NCI-H345 (cell line): ENCODE measurements at places on chromosomes 1 and 21.

DNA sequence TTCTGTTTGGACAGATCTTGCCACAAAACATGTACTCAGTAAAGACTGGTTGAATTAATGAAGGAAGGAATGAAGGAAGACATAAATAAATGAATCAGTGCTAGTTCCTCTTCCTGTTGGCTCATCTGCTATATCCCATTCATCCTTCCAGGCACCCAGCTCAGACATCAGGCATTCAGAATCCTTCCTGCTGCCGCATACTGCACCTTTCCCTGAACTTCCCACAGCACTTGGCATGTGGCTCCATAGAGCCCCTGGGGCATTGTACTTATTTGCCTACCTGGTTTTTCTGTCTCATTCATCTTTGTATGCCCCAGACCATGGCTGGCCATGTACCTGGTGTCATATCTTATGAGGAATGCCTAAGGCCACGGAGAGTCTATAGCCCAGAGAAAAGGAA is 34.4 kb upstream of the ZNF648 start:
- DNase-seq = no peak

DNA sequence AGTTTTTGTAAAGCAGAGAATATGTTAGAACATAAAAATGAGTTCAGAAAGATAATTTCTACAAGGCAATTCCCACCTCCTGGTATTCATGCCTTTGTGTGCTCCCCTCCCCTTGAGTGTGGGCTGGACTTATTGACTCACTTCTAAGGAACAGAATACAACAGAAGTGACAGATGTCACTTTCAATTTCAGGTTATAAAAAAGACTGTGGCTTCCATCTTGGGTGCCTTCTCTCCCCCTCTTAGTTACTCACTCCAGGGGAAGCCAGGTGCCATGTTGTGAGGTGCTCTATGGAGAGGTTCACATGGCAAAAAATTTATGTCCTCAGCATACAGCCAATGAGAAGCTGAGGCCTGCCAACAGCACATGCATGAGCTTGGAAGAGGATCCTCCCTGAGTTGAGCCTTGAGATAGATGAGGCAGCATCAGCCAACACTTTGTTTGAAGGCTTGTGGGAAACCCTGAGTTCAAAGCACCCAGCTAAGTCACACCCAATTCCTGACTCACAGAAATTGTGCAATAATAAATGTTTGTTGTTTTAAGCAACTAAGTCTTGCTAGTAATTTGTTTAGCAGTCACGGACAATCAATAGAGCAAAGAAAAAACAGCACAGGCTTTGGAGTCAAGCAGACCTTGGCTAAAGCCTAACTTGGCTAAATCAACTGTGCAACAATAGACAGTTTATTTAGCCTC is 73.5 kb upstream of the NGF start:
- DNase-seq = no peak

GRCh38 chr1:225500624-225501192 is 72.9 kb upstream of the LBR start:
- no peak for DNase-seq

GRCh38 chr1:230149751-230150584 is 82.9 kb downstream of the GALNT2 start:
- DNase-seq = no peak

GRCh38 chr1:114677691-114678090 is 7.8 kb upstream of the DENND2C start:
- no peak for DNase-seq

GRCh38 chr1:154824179-154825000 is 45.7 kb downstream of the KCNN3 start:
- DNase-seq = no peak

GRCh38 chr21:34091607-34092006 is 18.2 kb downstream of the MRPS6 start:
- DNase-seq = no peak

DNA sequence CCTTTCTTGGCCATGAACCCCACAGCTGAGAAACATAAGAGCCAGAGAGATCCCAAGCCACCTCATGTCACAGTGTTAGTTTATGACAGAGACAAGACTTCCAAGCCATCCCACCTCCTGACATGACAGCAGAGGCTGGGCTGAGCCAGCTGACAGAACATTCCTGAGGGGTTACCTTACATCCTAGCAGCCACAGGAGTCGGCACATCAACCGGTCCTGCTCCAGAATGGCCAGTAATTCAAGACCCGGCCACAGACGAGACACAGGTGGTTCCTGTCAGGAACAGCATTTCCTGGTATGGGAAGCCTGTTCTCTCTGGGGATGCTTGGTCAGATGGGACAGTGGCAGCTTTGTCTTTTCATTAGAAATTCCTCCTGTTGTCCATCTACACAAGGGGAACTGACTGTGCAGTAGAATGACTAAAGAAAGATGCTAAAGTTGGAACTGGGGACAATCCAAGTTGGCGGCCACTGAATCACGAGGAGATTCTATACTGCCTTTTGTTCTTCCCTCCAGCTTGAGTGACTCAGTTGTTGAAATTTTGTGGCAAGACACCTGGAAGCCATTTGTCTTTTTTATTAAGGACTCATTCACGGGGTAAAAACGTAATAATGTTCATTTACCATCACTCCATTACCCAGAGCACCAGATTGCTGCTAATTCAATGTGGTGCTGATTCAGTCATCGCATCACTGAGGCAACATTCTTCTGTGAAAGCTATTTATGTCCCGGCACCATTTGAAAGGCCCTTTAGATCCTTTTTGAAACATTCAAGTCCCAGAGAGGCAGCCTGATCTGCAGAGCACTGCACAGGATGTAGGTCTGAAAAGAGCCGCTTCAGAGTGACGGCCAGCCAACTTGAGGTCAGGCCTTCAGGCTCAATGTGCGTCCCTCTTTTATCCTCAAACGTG is 37.2 kb upstream of the NPL start:
- no peak for DNase-seq

DNA sequence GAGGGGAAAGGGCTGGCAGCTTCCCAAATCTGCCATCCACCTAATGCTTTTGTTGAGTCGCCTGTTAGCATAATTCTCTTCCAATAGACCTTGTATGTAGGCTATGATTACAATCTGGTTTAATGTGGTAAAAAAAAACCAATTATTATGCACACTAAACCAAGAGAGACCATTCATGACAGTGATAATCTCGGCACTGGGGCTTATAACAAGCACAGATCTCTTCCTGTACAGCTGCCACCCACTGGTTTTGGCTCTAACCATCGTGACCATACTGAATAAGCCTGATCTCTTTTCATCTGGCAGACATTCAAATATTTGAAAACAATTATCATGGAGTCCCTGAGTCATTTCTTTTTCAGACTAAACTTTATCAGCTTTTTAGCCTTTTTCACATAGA is 12.0 kb upstream of the SYT14 start:
- peak; percentile 87 for DNase-seq

DNA sequence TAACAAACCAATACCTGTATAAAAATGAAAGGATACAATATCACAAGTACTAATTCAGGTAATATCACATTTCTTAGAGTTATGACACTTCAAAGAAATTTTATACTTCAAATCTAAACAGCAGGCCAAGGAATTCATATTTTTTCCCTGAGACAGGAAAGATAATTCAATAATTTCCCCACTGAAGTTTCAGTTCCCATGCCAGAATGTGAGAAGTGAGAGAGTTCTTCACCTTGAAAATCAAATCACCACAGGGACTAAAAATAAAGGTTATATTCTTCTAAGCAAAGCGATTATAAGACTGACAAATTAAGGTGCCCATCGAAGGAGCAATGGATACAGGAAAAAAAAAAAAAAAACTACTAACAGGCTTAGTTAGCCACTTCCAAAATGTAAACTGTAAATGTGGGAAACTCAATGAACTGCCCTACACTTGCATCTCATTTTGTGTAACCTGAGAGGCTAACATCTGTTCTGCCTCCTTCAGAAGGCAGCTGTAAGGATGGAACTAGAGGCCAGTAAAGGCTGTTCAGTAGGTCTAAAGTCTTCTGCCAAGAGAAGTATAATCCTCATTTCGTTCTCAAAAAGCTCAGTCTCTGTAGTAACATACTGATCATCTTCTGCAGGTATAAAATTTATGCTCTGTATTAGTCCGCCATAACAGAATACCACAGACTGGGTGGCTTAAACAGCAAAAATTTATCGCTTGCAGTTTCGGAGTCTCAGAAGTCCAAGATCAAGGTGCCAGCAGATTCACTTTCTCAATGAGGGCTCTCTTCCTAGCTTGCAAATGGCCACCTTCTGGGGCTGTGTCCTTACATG is 127.8 kb downstream of the RERE start:
- no peak for DNase-seq

GRCh38 chr1:238458899-238459298 is 568.2 kb upstream of the ZP4 start:
- DNase-seq = no peak

DNA sequence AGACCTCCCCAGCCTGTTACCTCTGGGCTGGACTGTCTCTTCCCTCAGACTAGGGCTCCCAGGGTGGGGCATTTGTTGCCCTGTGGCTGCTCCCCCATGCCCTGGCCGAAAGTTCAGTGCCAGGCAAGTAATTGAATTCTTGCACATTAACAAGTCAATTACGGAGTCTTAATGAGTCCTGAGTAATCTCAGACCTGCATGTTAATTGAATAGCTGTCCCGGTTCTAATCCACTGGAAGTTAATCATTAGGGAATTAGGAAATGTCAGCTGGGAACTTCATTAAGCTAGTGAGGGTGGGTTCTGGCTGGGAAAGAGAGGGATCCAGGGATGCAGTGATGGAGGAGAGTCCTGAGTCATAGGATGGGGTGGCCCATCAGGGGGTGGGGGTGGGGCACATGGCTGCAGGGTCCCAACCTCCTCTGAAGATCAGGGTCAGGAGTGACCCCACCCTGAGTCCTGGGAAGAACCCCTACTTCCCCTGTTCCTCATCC is 47.1 kb upstream of the CSF3R start:
- DNase-seq = no peak

DNA sequence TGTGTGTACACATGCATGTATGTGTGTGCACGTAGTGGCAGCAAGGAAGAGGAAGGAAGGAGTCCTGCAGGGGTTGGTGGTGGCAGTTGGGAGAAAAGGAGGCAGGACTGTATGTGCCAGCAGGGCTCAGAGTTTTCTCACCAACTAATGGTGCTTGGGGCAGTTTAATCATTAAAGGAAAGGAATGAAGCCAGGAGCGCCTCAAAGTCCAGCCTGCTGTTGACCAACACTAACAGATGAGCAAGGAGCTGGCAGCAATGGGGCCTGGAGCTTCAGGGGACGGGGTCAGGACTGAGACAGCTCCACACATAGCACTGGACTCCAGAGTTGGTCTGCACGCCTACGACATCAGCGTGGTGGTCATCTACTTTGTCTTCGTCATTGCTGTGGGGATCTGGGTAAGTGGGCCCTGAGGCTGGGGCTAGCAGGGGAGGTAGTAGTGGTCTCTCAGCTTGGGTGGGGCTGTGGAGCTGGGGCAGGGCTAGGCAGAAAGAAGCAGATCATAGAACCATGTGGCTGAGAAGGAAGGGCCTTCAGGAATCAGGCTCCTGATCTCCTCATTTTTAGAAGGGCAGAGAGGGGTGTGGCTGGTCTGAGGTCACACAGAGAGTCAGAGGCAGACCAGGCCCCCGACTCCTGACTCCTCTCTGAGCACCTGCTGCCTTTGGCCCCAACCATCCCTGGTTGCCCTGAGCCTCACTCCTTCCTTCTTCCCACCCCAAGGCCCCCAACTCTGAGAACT is at the start of gene SLC5A9:
Gene SLC5A9 (plus strand): TSS at position 216 of the 742 bp plus-strand sequence. CDS start 21 bp downstream, at position 237.
- no peak for DNase-seq

DNA sequence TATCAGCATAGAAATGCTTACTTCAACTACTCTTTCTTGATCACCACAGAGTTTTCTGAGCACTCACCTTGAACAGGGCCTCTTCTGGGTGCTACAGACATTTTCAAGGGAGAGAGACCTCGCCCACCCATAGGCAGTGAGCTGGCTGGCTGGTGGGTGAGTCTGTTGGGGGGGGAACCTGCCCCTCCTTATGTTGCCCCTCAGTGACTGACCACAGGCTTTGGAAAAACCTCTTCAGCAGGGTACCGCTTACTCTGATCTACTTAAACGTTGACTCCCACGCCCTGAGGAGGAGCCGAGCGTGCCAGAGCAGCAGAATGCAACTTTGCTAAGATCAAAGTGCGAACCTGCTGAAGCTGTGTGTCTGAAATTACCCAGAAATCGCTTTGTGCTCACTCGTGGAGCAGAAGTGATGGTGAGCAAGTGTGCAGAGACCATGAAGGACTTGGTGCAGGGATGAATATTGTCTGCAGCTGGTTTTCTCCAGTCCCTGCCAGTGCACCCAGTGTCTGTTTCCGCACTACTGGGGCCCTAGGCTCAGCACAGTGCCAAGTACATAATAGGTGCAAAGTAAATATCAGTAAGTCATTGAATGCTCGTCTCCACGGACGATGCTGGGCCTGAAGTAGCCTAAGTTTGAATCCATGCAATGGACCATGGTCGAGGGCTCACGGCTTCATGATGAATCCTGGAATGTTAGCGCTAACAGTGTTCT is 158.7 kb upstream of the IRF2BP2 start:
- DNase-seq = no peak

DNA sequence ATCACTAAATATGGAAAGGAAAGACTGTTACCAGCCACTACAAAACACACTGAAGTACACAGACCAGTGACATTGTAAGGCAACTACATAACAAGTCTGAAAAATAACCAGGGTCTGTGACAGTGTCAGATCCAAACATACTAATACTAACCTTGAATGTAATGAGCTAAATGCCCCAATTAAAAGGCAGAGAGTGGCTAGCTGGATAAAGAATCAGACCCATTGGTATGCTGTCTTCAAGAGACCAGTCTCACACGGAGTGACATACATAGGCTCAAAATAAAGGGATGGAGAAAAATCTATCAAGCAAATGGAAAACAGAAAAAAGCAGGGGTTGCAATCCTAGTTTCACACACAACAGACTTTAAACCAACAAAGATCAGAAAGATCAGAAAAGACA is 100.1 kb downstream of the MAGI3 start:
- no peak for DNase-seq

GRCh38 chr21:19268686-19269085 is 865.1 kb upstream of the TMPRSS15 start:
- no peak for DNase-seq

GRCh38 chr1:236365999-236366570 is 28.0 kb upstream of the EDARADD start:
- DNase-seq = no peak

- DNase-seq = no peak
Observed at GRCh38 chr1:11134898-11135266, 35.2 kb upstream of the EXOSC10 start.

- no peak for DNase-seq
Observed at GRCh38 chr1:228144993-228145343, 4.8 kb upstream of the GJC2 start.

- DNase-seq = no peak
Observed at GRCh38 chr21:46675595-46676280, 40.3 kb downstream of the PRMT2 start.

GRCh38 chr1:179925922-179926849 is 28.4 kb upstream of the CEP350 start:
- DNase-seq = no peak

- DNase-seq = no peak
Observed at GRCh38 chr1:55860798-55861519, 645.8 kb upstream of the USP24 start.

GRCh38 chr1:202972046-202972445 is 5.0 kb upstream of the CYB5R1 start:
- DNase-seq = no peak

DNA sequence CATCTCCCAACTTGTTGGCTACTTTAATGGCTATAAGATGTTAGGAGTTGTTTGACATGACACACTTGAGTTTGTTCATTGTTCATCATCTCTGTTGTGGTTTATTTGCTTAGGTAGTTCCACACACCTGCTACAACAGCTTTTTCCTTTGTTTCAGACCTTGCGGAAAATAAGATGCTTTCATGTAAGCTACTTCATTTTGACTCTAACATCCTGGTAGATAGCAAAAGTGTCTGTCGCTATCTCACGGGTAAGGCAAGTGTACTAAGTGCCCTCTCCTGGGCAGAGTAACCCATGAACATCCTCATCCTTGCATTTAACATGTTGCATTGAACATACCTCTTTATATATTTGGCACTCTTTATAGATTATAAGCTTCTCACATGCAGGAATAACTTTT is 1.6 kb upstream of the OR10T2 start:
- no peak for DNase-seq
